ENCODE measurements at places on chromosomes 13 and 19.

- DNase-seq: no peak
Measured at GRCh38 chr19:51198641-51199040, 26.2 kb upstream of the CD33 start.

GRCh38 chr13:107395927-107396662, 819.2 kb downstream of the LIG4 start:
- DNase-seq: no peak

DNA sequence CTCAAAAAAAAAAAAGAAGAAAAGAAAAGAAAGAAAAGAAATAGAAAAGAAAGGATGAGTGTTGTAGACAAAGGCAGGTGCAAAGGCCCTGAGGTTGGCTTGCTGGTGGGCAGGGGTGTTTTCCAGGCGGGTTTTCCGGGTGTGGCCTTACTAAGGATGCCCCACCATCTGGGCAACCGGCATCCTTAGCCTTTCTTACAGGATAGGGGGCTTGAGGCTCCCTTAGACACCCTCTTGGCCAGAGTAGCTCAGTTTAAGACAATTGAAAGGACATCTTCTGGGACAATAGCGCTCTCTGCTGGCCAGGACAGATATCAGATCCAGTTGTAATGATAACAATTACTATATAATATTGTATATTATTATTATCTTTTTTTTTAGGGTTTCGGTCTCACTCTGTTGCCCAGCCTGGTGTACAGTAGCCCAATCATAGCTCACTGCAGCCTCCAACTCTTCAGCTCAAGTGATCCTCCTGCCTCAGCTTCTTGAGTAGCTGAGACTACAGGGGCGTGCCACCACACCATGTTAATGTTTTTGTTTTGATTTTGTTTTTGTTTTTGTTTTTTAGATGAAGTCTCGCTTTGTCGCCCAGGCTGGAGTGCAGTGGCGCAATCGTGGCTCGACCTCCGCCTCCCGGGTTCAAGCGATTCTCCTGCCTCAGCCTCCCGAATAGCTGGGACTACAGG, 1.4 kb upstream of the QTRT1 start:
- DNase-seq: peak; percentile 84

- DNase-seq: no peak
Measured at GRCh38 chr13:67298297-67298696, 68.2 kb upstream of the PCDH9 start.

DNA sequence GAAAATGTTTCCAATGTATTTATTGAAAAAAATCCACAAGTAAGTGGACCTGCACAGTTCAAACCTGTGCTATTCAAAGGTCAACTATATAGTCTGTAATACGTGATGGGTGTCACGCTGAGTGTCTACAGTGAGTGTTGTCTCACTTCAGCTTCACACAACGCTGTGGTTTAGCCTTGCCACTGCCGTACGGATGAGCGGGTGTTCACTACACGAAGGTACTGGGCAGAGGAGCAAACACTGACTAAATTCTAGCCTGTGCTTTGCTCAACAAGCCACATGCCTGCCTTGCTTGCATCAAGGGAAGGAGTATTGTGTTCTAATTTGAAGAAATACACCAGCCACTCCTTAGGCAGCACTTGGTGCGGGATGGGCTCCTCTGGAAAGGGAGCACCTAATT, 3.4 kb upstream of the FFAR3 start:
- no peak for DNase-seq

DNA sequence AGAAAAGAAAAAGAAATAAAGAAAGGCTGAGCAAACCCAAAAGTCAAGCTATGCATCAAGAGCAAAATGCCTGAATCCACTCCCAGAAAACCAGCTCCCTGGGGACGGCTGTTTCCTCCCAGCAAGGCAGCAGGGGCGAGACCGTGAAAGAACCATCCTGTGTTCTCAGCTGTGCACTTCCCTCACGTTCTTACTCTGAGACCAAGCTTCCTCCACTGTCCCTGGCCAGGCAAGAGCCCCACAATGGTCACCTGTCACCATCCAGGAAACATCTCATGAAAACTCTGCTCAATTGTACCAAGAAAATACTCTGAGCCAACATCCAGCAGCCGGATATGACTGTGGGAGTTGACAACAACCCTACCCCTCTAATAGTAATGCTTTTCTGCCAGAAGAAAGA, 22.9 kb downstream of the RAB20 start:
- no peak for DNase-seq

GRCh38 chr13:72643311-72643989, 84.0 kb downstream of the MZT1 start:
- DNase-seq: peak; percentile 67

DNA sequence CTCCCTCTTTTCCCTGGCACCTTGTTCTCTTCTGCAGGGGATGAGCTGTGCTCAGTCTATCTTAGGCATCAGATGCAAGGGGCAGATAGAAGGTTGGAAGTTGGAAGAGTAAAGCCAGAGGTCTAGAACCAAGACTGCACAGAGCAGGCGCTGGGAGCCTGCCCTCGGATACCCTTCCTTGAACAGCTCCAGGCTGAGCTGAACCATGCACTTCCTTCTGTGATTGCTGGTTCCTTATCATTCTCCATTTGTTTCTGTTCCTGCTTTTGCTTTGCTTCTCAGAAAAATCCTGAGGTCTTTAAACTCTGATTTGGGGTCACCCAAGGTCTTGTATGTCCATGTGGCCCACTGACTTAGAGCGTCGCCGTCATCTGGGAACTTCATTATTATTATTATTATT, 36.3 kb downstream of the ARHGEF18 start:
- DNase-seq: no peak

DNA sequence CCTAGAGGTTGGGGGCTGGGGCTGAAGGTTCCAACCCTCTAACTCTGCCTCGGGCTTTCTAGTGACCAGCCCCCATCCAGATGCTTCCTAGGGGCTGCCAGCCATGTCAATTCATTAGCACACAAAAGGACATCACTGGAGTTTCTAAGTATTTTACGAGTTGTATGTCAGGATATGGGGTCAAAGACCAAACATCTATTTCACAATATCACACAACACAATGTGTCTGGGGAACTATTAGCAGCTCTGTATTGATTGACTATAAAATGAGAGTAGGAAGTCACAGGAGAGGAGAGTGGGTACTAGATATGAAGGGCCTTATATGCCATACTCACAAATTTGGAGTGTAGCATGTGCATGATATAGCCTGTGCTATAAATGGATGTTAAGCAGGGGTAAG, 42.1 kb downstream of the LPAR6 start:
- DNase-seq: no peak

- no peak for DNase-seq
Measured at GRCh38 chr13:73168953-73169401, 110.2 kb downstream of the KLF5 start.

GRCh38 chr13:30696278-30697176, 38.8 kb upstream of the ALOX5AP start:
- no peak for DNase-seq

DNA sequence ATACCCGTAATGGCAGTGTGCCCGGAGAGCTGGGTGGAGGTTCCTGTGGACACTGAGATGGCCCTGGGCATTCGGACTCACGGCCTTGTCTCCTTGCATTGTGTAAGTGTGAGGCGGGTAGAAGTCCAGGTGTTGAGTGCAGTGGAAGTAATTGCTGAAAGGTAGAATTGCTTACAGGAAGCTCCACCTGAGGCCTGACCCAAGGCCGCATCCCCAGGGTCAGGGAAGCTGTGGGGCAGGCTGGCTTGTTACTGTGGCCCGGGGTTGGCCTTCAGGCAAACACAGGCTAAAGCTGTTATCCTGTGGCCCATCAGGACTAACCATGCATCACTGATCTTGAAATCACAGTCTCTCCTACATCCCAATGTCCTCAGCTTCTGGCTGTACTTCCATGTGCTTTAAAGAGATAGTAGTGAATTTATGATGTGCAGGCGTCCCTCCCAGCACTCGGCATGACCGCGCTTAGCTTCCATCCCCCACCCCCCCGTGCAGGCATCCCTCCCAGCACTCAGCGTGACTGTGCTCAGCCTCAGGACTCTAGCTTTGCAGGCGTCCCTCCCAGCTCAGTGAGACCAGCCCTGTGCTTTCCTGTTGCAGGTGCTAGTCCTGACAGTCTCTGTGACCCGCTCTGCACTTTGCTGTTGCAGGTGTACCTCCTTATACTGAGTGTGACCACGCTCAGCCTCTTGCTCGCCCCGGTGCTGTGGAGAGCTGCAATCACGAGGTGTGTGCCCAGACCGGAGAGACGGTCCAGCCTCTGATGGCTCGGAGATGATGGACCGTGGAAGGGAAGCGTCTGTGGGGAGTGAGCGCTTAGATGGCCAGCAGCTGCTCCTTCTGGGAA, 35.6 kb upstream of the TFDP1 start:
- no peak for DNase-seq

GRCh38 chr13:96191367-96191766, 101.5 kb downstream of the HS6ST3 start:
- DNase-seq: no peak

DNA sequence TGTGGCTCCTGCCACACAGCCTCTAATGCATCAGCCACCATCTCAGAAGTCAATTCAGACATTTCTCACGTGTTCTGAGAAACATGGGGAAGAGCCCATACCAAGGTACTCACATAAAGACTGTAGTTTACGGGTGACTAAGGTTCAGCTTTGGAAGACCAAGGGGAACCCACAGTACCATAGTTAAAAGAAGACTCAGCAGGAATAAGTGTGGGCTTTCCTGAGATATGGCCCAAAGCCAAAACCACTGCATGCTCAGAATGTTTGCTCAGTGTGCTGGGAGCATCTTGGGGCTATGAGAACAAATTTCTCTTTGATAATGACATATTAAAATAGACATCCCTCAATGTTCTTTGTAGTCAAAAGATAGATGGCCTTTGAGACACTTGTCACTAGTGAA, 283.8 kb downstream of the DCT start:
- no peak for DNase-seq

GRCh38 chr13:47126432-47126831, 229.6 kb upstream of the HTR2A start:
- no peak for DNase-seq

DNA sequence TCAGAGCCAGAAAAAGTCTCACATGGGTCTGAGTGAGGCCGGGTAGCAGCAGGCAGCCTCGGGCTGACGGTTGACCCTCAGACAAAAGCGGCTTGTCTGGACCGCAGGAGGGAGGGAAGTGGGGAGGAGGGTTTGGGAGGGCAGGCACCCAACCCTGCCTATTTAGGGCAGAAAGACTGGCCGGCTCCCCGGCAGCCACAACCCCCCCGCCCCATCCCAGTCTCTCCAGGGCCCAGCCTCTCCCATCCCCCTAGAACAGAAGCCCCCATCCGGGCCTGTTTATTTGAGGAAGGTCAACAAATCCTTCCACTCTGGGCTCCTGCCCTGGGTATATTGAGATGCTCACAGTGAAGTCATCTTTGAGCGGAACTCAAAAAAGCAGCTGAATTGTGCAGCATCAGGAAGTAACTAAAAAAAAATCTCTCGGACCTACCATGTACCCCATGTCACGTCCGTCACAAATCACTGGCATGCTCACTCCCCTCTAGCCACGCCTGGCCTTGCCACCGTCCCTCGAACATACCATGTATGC, 6.3 kb downstream of the DACT3 start:
- no peak for DNase-seq

GRCh38 chr19:33777351-33777750, 19.3 kb upstream of the KCTD15 start:
- no peak for DNase-seq

GRCh38 chr13:73040968-73041596, 17.7 kb upstream of the KLF5 start:
- DNase-seq: no peak

GRCh38 chr19:15042003-15042402, 7.3 kb upstream of the CASP14 start:
- DNase-seq: no peak

DNA sequence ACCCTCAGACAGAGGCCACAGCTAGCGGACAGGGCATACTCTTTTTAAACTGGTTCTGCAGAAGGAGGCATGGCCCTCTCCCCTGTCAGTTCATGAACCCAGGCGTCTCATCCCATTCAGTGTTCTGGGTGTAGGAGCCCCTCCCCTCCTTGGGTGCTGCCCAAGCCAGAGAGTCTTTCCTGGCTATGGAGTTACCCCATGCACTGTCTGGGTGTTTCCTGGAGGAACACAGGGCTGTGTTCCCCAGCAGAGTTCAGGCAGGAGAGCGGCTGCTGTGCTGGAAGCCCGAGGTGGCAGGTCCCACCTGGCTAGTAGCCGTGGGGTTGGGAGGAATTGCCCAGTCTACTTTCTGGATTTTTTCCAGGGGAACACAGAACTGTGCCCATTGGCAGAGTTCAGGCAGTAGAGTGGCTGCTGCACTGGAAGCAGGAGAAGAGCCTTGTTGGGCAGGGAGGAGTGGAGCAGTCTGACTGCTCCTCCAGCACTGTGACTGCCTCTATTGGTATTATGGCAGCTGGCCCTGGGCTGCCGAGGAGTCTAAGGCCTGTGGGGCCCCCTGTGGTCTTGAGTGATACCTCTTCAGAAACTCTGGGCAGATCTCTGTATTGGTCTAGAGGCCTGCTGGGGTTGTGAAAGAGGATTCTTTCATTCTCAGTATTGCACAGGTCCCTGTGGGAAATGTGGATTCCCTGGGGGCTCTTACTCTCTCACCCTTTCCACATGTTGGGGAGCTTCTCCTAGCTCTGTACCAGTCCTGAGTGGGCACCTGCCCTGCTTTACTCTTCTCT, 168.3 kb downstream of the PCDH20 start:
- no peak for DNase-seq

DNA sequence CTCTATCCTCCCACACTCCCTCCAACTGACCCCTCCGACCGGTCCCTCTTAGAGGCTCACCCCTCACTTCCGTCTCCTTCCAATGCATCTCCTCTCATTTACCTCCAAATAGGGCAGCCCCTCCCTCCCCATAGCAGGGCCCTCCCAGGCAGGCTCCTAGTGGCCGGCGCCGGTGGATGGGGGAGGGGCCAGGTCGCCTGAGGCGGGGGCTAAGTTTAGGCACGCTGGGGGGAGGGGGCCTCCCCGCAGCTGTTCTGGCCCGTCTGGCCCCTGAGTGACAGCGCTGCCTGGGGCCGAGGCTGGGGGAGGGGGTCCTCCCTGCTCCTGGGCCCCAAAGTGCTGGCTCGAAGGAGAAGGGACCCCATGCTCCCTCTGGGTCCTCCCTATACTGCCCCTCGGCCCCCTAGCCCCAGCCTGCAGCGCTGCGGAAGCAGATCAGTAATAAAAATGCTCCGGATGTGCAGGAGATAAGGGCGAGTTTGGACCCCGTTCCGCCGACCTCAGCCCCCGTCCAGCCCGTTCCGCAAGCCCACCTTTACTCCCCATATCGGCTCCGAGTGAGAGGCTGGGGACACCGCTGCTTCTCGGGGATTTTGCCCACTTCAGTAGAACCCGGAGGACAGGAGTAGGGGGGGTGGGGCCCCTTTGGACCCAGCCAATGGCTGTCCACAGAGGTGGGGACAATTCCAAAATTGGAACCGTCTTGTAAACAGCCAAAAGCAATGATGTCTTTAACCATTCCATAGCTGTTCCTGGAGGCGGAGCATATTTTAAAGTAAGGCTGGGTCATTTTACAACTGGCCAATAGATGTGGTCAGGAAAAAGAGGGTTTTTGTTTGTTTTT, 4.0 kb downstream of the RTN2 start:
- DNase-seq: no peak
